ENCODE measurements at places on chromosomes 12 and 14.

- DNase-seq = no peak
These were observed 48.6 kb downstream of the IRAK3 start for GRCh38 chr12:66237505-66238175.

DNA sequence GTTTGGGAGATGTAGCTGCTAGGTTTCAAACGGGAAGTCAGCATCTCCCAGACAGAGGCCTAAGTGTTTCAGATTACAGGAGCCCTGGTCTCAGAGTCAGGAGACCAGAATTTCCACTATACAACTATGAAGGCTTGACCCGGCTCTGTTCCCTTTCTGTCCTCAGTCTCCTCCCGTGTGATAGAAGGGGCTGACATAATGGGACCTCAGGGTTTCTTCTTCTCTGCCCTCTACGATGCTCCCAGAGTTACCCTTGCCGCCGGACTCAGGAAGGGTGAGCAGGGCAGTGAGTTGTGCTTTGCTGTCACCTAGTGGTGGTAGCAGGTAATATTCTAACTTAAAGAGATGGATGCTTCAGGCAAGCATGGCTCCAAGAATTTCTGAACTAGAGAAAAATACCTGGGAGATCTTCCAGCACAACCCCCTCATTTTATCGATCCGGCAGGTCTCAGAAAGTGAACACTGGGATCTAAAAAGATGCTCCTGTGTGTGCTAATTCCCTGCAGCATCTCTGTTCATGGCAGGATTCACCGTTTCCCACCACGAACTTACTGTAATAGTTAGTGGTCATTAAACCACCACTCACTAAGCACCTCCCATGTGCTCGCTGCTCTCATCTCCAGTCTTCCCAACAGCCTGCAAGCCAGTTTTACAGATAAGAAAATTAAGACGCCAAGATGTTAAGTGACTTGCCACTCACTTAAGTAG is 84.4 kb downstream of the VWF start:
- peak; percentile 27 for DNase-seq

DNA sequence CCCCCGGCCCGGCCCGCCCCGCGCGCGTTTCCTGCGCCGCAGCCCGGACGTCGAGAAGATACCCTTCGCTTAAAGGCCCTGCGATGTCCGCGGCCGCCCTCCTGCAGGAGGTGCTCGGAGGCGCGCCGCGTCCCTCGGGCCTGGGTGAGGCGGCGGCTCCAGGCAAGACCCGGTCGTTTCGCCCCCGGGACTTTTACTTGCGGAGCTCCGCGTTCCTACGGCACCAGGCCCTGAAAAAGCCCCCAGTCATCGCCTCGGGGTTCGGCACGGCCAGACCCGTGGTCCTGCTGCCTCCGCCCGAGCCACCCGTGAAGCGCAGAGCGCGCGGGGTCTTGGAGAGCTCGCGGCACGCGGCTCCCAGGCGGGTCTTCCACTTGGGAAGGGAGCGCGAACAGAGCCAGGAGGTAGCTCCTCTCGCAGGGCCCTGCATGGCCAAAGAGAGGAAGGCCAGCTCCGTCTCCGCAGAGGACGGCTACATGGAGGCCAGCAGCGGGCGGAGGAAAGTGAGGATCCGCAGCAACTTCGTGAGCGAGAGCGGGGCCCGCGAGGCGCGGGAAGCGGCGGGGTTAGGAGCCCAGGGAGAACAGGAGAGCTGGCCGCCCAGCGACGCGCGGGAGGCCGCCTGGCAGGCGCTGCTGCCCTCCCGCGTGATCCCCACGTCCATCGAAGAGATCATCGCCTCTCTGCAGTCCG is 26.9 kb downstream of the TTC6 start:
- DNase-seq = no peak

GRCh38 chr14:92656306-92657081 is 91.9 kb downstream of the LGMN start:
- DNase-seq = no peak

DNA sequence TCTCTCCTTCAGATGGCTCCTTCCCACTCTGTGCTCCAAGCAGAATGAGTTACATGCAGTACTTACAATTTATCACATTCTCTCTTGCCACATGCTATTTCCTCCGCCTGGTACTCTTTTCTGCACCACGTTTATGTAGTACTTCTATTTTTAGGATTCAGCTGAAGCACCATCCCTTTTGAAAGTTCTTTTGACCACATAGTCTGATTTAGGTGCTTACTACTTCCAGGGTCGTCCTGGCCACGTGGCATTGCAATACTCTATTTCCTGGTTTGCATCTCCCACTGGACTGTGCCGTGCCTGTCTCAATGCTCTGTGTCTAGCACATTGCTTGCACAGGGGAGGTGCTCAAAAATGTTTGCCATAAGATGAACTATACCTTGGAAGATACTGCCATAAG is 16.3 kb upstream of the TBC1D30 start:
- no peak for DNase-seq

GRCh38 chr12:41981758-41982157 is 162.9 kb downstream of the GXYLT1 start:
- DNase-seq = no peak

GRCh38 chr12:9634969-9635754 is 27.4 kb upstream of the KLRB1 start:
- no peak for DNase-seq

DNA sequence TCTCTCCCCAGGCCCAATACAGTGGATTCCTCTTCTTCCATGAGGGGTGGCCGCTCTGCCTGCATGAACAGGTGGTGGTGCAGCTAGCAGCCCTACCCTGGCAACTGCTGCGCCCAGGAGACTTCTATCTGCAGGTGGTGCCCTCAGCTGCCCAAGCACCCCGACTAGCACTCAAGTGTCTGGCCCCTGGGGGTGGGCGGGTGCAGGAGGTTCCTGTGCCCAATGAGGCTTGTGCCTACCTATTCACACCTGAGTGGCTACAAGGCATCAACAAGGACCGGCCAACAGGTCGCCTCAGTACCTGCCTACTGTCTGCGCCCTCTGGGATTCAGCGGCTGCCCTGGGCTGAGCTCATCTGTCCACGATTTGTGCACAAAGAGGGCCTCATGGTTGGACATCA is 3.8 kb downstream of the ARHGEF40 start:
- DNase-seq = no peak

GRCh38 chr14:28755198-28755815 is 11.3 kb upstream of the FOXG1 start:
- no peak for DNase-seq

DNA sequence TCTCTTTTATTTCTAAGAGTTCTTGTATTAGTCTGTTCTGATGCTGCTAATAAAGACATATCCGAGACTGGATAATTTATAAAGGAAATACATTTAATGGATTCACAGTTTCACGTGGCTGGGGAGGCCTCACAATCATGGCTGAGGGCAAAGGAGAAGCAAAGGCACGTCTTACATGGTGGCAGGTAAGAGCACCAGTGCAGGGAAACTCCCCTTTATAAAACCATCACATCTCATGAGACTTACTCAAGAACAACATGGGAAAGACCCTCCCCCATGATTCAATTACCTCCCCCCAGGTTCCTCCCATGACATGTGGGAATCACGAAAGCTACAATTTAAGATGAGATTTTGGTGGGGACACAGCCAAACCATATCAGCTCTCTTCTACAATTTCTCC is 503.0 kb downstream of the NPAS3 start:
- DNase-seq = no peak

Measured in activated T-cell treated with anti-CD3 and anti-CD28 coated beads for 1 hour (primary cell).